Bone marrow (tissue), 2 donors: ENCODE measurements at places on chromosomes 5 and 9.

- DNase-seq, result no peak
Observed at GRCh38 chr5:40678460-40679147, 1.1 kb upstream of the PTGER4 start.

- no peak for DNase-seq
Observed at GRCh38 chr5:168140241-168140640, 151.2 kb upstream of the WWC1 start.

DNA sequence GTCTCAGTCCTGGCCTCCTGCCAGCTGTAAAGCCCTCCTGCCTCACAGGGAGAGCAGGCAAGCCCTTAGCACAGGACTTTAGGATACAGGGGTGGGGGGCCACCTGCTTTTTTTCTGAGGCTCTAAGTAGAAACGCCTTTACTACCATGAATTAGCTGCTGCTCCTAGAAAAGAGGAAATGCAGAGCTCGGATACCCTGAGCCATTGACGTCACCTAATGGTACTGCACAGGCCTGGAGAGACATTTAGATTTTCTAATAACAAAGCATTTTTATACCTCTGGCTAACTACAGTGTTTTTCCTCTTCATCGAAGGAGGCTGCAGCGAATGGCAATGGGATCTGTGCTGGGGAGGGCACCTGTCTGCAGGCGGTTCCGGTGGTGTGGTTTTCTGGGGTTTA lies 137.0 kb downstream of the WDR41 start:
- DNase-seq, result no peak

DNA sequence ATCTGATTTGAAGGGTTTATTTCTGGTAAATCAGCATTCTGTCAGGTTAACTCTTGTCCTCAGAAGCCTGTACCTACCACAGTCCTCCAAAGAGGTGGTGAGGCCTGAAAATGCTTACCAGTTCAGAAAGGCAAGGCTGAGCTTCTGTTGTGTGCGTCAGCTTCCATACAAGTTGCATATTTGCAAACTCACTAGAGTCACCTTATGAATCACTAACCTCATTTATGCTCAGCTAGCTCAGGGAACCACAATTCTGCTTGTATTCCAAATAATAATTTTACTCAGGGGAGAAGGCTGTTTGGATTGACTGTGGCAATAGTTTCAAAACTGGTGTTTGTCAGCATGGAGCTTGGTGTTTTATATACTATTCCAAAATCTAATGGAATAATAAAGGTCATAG lies 355.1 kb upstream of the RFX3 start:
- no peak for DNase-seq

GRCh38 chr5:103505581-103506305 lies 56.8 kb downstream of the NUDT12 start:
- DNase-seq, result no peak

DNA sequence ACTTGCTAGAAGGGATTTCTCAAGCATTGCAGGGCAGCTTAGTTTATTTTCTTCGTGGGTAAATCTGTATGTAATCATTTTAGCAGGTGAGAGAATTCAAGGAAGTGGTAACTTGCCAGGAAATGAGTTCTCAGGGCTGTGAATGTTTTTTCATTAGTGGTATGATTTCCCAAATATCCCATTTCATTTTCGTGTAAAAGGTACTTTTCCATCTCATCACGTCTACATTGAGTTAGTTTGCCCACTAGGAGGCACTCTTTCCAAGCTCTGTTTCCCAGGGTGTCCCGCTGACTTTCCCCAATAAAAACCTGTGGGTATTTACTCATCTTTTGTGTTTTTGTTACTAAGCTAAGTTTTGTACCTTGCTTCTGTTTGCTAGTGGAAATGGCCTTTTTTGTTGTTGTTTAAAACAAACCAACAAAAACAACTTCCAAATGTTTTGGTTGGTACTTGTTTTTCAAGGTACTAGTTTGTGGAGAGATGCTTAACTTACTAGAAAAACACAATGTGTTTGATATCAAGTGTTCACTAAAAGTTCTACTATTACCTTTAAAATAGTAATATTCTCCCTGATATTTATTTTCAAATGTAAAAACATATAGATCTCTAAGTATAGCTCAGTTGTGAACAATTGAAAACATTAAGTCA lies 373.6 kb downstream of the ADGRV1 start:
- DNase-seq, result no peak

DNA sequence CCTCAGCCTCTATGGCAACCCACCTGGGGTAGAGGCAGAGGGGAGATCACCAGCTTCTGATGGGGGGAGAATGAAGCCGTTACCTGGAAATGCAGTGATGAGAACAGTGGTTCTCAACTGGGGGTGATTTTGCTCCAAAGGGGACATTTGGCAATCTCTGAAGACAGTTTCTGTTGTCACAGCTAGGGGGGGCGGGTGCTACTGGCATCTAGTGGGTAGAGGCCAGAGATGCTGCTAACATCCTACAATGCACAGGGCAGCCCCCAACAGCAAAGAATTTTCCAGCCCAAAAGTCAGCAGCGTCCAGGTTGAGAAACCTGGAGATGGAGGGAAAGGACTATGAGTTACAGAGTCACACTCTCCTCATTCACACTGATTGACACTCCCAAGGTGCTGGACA lies 84.5 kb downstream of the FGF1 start:
- no peak for DNase-seq

DNA sequence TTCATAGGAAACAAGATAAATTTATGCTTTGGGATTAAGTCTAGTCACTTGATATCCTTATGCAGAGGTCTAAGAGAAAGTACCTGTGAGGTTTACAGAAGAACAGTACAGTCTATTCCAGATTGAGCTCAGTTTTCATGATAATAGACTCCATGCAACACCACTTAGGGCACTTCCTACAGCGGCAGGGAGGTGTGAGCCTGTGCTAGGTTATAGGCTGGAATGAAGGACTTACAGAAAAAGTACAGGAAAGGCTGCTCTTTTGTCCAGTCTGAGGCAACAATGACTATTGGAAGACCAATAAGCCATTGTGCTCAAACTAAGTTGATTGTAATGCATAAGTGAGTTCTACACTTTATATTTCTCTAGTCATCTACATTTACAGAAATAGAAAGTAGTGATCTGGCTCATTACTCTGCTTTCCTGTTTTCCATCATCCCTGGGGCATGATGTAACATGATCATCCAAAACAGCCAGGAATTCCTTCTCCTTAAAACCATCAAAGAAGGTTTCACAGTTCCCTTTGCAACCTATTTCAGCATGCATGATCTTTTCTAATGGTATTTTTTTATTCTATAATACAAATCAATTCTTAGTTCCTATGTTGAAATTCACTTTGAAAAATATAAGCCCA lies 322.8 kb downstream of the SLF1 start:
- DNase-seq, result no peak

- no peak for DNase-seq
Observed at GRCh38 chr5:119229950-119230349, 125.9 kb upstream of the TNFAIP8 start.

GRCh38 chr9:113603773-113604172 lies 140.2 kb downstream of the RGS3 start:
- DNase-seq, result no peak

DNA sequence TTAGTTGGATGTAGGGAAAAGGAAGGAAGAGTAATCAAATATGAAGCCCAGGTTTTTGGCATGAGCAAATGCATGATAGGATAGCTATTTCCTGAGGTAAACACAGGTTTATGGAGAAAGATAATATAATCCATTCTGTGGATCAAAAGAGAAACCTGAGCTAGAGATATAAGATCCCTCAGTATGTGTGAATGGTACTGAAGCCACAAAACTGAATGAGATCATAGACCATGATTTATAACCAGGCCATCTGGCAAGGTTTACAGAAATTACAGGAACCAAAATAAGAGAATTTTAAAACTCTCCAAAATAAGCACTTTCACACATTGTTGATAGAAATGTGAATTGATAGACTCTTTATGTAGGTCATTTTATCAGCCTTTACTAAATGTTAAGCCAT lies 28.7 kb upstream of the ECM2 start:
- DNase-seq, result no peak

DNA sequence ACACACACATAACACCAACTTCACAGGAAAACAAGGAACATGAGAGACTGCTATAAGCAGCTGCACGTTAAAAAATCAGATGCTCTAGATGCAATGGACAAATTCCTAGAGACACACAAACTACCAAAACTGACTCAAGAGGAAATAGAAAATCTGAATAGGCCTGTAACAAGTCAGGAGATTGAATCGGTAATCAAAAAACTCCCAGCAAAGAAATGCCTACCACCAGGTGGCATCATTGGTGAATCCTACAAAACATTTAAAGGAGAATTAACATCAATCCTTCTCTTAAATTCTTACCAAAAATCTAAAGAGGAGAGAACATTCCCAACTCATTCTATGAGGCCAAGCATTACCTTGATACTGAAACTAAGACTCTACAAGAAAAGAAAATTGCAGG lies 54.9 kb downstream of the NDST1 start:
- no peak for DNase-seq

DNA sequence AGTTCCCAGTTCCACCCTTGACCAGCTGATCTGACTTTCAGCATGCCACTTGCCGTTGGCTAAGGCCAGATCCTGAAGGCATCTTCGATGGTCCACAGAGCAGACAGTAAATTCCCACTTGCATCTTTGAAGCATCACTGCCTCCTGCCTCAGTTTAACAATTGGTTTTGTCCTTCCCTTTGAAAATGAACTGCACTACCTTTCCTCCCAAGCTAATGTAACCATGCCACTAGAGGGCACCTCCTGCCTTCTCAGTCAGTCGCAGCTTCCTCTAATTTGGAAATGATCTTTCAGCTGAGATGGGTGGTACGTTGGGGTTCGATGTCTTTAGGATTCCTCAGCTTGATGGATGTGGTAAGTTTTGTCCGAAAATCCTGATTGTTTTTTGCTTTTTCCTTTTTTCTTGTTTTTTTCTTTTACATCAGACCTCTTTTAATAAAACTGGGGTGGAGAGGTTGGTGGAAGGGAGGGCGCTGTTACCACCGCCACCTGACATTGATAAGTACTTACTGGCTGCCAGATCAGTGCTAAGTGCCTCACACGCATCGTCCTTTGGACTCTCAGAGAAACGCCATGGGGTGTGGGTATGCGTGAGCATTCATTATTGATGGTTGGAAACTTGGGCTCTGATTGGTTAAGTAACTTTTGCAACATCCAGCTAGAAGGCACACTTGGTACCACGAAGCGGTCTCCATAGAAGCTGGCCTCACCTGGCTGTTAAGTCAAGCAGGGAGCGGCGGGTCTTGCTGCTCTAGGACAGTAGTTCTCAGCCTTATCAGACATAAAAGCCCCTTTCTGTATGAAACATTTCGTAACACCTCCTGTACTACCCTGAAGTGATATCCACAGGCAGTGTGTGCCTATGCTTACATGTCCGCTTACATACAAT lies 16.9 kb downstream of the PTTG1 start:
- DNase-seq, result peak; percentile 54

DNA sequence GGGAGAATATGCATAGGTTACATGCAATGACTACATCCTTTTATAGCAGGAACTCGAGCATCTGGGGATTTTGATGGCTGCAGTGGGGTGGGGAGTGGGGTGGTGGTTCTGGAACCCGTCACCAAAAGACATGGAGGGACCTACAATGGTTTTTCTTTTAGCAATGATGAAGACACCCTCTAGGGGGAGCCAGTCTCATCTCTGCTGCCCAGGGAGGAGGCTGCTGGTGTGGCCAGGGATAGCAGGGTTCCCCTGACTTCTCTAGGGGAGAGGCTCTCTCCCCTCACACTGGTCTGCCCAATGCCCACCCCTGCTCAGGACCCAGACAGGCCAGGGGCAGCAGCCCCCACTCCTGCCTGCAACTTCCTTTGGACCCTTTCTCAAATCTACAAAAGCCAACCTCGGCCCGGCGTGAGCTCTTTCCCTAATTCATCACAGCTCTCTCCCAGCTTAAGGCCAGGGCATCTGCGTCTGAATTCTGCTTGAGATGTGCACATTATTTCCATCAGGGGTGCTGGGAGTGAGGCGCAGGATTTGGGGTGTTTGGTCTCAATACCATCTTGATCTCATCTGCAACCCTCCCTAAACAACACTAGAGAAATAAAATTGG lies 73.6 kb upstream of the RETREG1 start:
- no peak for DNase-seq

DNA sequence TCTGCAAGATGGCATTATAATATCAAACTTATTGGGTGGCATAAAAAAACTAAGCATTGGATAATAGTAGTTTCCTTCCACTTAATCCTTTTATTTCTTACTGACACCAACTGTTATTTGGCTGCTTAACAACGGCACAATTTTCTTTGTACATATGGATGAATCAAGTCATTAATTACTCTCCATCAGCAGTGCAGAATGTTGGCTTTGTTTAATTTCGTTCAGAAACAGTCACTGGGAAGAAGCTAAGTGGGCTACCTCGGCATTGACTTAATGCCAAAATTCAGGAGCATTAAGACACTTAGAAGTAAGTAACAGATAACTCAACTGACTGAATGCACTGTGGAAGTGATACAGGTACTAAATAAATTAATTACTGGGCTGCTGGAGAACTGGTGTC lies 460.4 kb downstream of the CTNND2 start:
- no peak for DNase-seq

GRCh38 chr9:79776581-79776980 lies 204.8 kb downstream of the TLE4 start:
- DNase-seq, result no peak

- DNase-seq, result no peak
Observed at GRCh38 chr9:14532456-14533115, 160.6 kb downstream of the ZDHHC21 start.

GRCh38 chr5:85998656-85999055 lies 619.1 kb upstream of the COX7C start:
- DNase-seq, result no peak

GRCh38 chr5:171450423-171451331 lies 31.2 kb downstream of the FGF18 start:
- DNase-seq, result peak; percentile 29

- DNase-seq, result no peak
Observed at GRCh38 chr9:38032266-38033110, 36.5 kb downstream of the SHB start.
